ENCODE measurements at places on chromosomes 1 and 21.
A peak's percentile ranks its signal among the peaks of the same experiment; 100 is the strongest.

GRCh38 chr21:38600106-38600505 lies 101.8 kb upstream of the ERG start:
- no peak for DNase-seq

- no peak for DNase-seq
These were observed 11.2 kb downstream of the PDZK1IP1 start for GRCh38 chr1:47178654-47179016.

DNA sequence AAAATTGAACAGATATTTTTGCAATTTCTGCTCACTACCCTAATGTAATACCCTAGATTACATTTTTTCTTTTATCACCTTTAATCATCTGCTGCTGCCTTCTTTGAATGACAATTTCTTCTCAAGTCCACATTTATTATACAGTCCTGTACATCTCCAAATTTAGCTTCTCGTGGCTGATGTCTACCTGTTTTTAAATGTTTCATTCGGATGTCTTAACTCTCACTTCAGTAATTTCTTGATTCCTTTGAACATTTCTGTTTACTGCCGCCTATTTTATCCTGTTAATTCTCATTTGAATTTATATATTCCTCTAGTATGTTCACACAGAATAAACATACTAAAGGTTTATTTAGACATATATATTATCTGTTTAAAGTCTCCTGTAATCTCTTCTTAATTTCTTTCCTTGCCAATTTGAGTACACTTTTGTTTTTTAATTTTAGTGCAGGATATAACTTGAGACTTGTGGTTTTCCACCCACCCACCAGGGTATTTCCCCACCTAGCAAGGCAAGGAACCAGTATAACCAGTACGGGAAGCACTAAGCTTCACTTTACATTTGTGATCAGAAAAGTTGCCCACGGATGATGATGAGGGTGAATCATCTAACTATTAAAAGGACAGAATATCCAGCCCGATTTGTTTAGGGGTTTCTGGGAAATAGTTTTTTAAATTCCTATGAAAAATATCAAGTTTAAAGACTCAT lies 12.7 kb downstream of the INSL5 start:
- DNase-seq: peak; percentile 46

- DNase-seq: no peak
These were observed 78.9 kb upstream of the LBR start for GRCh38 chr1:225506727-225507126.

- no peak for DNase-seq
These were observed 75.4 kb downstream of the SH3BGR start for GRCh38 chr21:39527067-39527595.

DNA sequence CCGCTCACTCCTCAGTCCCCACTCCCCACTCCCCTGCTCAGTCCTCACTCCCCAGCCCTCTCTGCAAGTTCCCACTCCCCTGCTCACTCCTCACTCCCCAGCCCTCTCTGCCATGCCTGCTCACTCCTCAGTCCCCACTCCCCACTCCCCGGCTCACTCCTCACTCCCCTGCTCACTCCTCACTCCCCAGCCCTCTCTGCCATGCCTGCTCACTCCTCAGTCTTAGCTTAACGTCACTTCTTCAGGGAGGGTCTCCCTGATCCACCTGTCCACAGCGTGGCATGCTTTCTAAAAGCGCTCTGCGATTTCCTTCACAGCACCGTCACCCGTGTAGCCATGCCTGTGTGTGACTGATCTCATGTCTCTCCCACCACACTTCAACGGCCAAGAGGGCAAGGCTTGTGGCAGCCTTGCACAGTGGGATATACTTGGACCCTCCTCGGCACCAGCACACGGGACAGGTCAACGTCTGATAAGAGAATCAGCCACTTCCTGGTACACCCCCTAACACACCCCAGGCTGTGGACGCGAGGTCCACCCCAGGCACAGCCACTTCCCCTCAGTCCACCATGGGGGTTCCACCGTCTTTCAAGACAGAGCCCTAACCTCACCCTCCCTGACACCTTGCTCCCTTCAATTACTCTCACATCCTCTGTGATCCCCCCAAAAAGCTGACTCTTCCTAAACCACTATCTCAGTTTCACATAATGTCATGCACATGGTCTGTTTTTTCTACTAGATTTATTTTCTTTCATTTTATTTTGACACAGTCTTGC lies 14.0 kb downstream of the PRDM15 start:
- DNase-seq: no peak

- no peak for DNase-seq
These were observed 9.4 kb upstream of the ATP6V1G3 start for GRCh38 chr1:198549866-198550265.

DNA sequence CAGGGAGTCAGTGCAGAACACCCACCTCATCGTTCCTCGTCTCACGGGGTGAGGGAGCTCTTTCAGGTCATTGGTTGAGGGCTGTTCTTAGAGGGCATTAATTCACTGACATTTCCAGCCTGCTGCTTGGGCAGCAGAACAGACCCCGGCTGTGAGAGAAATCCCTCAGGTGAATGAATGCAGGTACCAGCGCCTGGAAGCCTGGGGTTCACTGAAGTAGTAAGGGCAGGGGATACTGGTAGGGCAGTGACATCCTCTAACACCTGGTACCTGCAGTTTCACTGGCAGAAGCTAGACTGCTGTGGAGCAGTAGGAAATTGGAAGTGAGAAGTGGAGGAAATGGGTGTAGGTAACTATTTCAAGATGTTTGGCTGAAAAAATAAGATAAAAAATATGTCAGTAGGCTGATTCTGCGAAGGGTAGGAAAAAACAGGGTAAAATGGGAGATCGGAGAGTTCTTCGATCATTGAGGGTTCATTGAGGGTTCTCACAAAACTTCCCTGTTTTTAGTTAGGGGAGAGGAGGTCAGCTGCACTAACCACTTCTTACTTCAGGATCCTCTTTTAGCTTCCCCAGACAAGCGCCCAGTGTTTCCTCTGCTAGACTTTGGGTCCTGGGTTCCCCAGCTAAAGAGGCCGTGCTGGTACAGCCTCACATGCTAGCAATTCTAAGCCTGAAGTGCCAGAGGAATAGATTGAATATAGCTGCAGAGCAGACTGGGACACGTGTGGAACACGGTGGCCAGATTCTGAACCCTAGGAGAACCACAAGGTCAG lies 55.2 kb downstream of the RNF220 start:
- DNase-seq: no peak

DNA sequence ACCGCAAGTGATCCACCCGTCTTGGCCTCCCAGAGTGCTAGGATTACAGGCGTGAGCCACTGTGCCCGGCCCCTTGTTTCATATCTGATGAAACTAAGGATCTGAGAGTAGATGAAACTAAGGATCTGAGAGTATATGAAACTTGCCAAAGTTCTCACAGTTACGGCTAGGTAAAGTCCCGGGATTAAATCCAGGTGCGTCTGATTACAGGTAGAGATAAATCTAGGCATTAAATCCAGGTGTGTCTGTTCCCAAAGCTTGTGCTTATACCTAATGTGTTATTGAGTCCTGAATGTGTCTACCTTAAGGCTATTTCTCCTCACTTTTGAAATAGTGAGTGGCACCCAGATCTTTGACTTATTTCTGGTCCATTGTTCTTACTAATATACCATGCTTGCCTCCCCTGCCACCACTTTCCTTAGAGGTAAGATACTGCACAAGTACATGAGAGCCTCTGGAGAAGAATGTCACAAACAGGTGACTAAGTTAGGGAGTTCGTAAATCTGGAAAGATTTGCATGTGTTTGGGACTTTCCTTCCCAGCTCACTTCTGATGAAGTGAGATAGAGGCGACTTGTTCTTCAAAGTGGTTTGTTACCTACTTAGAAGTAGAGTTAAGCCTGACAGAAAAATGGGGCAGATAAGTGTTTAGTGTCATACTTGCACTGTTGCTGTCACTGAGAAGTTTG lies 66.5 kb downstream of the AK4 start:
- no peak for DNase-seq

DNA sequence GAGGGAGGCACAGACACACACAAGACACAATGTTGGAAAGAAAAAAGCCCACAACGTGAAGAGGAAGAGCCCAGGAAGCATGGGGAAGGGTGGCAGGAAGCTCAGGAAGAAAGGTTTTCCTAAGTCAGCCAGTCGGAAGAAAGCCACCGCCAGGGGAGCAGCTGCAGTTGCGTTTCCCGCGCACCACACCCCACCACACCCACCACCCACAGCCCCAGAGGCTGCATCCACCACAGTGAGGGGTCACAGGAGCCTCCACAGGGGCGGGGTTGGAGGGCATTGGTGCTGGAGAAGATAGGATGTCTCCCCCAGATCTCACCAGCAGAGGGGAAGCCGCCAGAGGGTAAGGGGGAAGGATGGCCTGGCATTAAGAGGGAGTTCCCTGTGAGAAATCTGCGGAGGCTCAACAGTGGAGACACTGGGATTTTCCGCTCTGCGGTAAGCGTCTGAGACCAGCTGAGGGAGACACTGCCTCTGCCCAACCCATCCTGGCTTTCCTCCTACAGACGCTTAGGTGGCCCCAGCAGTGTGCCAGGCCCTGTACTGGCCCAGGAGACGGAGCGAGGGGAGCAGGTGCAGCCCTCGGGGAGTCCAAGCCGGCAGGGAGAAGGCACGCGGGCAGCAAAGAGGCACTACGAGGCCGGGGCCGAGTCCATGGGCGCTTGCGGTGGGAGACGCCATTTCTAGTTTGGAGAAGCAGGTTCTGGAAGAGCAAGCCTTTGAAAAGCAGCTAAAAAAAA lies 19.8 kb downstream of the PGLYRP3 start:
- no peak for DNase-seq

- no peak for DNase-seq
These were observed 22.9 kb downstream of the S1PR1 start for GRCh38 chr1:101259744-101260148.

GRCh38 chr1:106456832-106457231 lies 599.6 kb upstream of the PRMT6 start:
- no peak for DNase-seq

GRCh38 chr1:8157765-8158164 lies 131.7 kb upstream of the ERRFI1 start:
- DNase-seq: no peak

DNA sequence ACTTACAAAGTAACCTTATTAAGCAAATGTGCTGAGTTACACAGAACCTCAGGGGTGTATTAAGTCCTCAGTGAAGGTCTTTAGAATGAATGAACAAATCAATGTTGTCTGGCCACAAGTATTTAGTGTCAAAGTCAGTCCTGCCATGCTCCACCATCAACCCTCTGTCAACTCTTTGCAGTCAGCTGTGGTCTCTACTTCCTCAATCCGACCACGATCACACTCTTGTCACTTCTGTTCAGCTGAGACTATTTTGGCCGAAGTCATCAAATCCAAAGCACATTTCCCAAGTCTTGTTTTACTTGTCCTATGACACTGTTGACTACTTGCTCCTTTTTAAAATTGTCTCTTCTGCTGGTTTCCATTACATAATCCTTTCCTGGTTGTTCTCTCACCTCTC lies 173.5 kb downstream of the ST6GALNAC5 start:
- no peak for DNase-seq

DNA sequence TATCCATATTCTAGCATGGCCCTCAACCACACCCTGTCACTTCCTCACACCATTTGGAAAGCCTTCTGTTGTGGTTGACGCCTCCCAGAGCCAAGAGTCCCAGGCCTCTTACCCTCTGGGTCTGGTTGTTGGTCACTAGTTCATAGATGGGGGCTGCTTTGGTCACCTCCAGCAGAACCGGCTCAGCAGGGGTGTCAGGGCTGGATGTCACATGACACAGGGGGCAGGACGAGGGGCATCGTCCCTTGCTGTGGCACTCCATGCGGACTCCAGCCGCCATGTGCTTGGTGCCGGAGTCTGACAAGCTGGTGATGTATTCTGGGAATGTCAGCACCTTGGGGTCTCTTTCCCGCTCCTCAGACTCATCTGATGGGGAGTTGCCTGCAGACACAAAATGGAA lies 270.1 kb downstream of the ASTN1 start:
- DNase-seq: no peak

DNA sequence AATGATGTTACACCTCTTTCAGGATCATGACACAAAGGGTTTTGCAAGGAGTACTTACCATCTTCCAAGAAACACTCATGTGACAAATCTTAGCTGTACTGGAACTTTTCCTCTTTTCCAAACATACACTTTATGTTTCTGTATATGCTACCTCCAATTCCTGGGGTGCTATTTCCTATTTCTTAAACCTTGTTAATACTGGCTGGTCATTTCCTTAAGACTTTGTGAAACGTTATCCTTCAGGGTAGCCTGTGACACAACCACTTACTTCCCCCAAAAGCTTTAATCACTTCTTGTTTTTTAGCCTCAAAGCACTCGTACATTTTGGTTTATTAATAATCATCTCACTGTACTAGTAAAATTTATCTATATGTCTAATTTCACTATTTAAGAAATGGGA lies 39.4 kb downstream of the OR10Z1 start:
- no peak for DNase-seq

- DNase-seq: peak; percentile 13
These were observed 1.3 kb downstream of the KDM5B start for GRCh38 chr1:202806845-202807450.

GRCh38 chr1:225509770-225510169 lies 81.9 kb upstream of the LBR start:
- DNase-seq: no peak

DNA sequence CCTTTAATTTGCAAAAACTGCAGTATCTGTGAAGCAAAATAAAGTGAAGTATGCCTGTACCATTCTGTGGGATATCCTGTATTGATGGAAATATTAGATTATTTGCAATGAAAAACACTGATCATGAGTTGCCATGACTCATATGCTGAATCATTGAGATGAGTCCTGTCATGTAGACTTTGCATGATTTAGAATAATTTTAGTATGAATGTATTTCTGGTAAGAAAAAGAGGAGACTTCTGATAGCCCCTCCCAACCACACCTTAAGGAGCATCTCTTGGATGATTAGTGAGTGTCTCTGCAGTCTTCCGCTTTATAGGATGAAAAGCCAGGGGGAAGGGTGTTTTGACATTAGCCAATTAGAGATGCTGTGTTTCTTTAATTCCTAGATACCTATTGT lies 55.2 kb upstream of the PTGS2 start:
- DNase-seq: no peak

- DNase-seq: no peak
These were observed 535.4 kb downstream of the KIF26B start for GRCh38 chr1:245690156-245690690.

DNA sequence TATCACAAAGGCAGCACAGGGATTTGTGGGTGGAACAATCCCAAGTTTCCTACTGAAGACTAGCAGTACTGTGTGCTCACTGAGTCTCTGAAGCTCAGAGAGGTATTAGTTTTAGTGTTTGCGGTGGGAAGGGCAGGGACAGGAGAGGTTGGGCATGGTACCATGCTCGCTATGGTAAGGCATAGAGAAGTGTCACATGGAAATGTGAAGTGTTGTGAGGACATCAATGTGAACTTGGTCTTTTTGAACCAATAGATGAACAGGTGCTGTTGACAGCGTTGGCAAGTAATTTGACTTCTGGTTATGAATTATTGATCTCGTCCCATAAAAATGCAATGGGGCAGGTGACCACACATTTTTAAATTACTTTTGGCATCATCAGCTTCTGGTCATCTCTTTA lies 55.8 kb upstream of the ADAMTS1 start:
- no peak for DNase-seq

DNA sequence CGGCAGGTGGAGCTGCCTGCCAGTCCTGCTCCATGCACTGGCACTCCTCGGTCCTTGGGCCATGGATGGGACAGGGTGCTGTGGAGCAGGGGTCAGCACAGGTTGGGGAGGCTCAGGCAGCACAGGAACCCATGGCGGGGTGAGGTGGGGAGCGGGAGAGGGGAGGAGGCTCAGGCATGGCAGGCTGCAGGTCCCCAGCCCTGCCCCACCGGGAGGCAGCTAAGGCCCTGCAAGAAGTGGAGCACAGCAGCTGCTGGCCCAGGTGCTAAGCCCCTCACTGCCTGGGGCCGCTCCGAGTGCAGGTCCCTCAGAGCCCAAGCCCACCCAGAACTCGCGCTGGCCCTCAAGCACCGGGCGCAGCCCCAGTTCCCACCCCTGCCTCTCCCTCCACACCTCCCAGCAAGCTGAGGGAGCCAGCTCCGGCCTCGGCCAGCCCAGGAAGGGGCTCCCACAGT lies 691 bp upstream of the GBP5 start:
- DNase-seq: no peak

Measured in stimulated activated CD4-positive, alpha-beta T cell treated with anti-CD3 and anti-CD28 coated beads, Interleukin-2, amount 100 ng/mL, for 48 hours (primary cell).